ENCODE measurements at places on chromosomes 5 and 9.
A peak's percentile ranks its signal among the peaks of the same experiment; 100 is the strongest.

- DNase-seq: no peak
Measured at GRCh38 chr9:18606281-18606680, 132.3 kb downstream of the ADAMTSL1 start.

DNA sequence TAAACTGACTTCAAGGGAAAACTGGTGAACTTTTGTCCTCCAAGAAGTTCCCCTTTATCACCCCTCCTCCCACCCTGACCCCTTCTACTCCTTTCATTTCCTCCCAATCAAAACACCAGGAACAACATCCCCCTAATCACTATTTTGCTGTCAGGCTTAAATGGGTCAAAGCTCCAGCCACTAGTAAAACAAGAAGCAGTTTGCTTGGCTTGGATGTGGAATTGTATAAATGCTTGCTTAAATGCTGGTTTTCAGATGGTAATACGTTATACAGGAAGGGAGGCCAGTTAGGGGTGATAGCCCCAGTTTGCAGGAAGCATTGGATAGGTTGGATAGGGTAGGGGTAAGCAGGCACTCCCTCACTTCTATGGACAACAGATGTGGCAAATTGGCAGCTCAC is 473.6 kb downstream of the AGTPBP1 start:
- no peak for DNase-seq

GRCh38 chr9:6842584-6842947 is 84.8 kb downstream of the KDM4C start:
- DNase-seq: no peak

- DNase-seq: no peak
Measured at GRCh38 chr9:129006328-129007034, 21.6 kb downstream of the SH3GLB2 start.

DNA sequence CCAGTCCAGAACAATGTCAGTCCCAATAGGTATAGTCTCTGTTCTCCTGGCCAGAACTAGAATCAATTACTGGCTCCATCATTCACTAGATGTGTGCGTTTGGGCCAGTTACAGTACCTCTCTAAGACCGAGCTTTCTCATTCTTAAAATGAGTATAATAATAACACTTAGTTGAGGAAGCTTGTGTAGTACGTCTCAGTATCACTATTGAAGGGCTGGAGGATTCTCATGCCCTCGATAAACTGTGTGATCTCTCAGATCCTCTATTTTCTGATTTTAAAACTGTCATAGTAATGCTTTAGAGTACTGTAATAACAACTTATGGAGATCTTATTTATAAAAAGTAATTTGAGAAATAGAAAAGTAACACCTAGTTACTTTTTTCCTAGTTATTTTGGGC is 50.7 kb downstream of the CDKN2A start:
- no peak for DNase-seq

- no peak for DNase-seq
Measured at GRCh38 chr5:65479527-65479926, 2.2 kb downstream of the ADAMTS6 start.

- DNase-seq: no peak
Measured at GRCh38 chr9:6413365-6414246, 607 bp downstream of the UHRF2 start.

- DNase-seq: no peak
Measured at GRCh38 chr9:113501852-113502251, 38.3 kb downstream of the RGS3 start.

- no peak for DNase-seq
Measured at GRCh38 chr9:98951967-98952366, 8.3 kb downstream of the COL15A1 start.

DNA sequence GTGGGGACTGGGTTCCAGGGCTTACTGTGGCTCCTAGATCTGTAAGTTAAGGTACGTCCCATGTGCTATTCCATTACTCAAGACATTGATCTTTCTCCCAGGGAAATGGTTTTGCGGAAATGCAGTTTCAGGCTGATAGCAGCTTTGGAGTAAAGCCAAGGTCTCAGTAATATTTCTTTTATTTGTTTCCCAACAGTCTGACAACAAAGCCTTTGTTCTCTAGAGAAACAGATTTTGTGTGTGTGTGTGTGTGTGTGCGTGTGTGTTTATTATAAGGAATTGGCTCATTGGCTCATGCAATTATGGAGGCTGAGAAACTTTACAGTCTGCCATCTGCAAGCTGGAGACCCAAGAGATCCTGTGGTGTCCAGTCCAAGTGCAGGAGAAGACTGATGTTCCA is 12.1 kb upstream of the POC5 start:
- DNase-seq: peak; percentile 35

DNA sequence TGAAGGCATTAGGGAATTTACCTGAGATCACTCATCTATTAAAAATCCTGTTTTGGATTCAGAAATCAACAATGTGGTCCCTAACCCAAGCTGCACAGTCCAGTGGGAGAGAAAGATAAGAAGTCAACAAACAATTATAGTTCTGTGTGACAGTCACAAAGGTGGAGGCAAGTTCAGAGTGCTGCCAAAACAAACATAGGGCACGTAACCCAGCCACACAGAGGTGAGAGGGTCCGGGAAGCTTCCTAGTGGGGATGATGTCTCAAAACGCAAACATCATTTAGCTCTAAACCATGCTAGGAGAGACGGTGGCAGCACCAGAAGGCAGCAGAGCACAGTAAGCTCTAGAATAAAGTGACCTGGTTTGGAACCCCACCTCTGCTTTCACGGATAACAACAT is 158.9 kb downstream of the MAPKAP1 start:
- no peak for DNase-seq

GRCh38 chr5:150904479-150905311 is at the start of gene ZNF300:
TSS of gene ZNF300 (minus strand) at chr5:150904980. CDS start at chr5:150903155, 1,825 bp downstream.
- peak; percentile 91 for DNase-seq

- DNase-seq: no peak
Measured at GRCh38 chr5:36337597-36337996, 35.9 kb upstream of the RANBP3L start.

DNA sequence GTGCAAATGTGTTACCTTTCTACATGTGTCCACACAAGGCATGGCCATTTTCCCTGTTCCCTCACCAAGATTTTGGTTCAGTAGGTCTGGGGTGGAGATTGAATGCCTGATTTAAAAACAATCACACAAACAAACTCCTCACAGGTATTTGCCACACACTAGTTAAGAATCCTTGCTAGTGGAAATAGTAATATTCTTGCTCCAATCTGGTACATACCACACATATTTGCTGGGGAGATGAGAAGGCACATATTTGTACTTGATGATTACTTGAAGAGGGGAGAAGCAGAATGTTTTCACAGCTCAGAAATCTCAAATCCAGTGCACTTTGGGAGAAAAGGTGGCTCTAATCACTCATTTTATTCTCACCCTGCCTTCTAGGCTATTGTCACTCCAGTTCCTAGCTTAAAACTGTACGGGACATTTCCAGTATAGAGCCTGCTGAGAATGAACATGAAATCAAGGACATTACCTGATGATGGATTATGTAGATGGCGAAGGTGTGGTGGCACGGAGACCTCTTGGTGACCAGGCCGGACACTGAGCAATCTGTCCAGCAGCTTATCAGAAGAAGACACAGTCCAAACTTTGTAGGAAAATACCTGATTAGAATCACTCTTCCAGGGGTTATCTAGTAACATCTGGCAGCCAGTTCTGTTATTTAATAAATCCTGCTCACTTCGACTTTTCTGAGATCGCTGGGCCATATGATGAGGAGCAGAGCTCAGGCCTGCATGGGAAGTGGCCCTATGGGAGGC is 116.1 kb upstream of the IL6ST start:
- DNase-seq: no peak

DNA sequence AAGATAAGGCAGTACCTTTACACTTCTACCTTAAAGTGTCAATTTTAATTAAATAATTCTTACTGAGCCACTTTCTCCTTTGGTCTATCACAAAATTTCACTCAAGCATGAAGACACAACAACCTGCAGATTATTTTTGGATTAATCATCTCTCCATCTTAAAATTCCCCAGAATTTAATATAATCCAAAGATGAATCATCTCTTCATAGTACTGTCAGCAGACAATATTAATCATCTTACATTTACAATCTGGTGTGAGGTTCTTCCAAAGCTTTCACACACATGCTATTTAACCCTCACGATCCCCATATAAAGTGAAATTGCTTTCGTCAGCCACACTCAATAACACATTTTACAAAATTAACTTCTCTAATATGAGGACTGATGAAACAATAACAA is 43.0 kb downstream of the LHFPL2 start:
- no peak for DNase-seq

GRCh38 chr9:25677301-25678146 is 720 bp downstream of the TUSC1 start:
- DNase-seq: no peak

- no peak for DNase-seq
Measured at GRCh38 chr5:18314192-18314778, 680.0 kb downstream of the TAF11L14 start.

GRCh38 chr9:127336506-127337352 is 60.2 kb upstream of the SLC2A8 start:
- peak; percentile 87 for DNase-seq

DNA sequence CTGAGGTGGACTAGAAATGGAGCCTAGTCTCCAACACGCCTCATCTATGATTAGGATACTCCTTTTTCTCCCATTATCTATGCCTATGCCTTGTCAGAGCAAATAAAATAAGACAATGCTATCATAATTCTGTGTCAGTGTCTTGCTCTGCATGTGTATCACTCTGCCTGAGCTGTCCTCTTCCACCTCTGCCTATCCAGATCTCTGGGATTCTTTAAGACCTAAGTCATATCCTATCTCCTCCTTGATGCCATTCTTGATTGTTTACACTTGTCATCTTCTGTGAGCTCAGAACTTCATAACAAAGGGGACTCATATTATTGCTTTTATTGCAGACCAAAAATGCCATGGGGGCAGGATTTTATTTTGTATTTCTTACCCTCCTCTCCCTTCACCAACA is 351.2 kb upstream of the C9orf72 start:
- no peak for DNase-seq

- no peak for DNase-seq
Measured at GRCh38 chr9:90419221-90419851, 223.3 kb downstream of the DIRAS2 start.

- DNase-seq: no peak
Measured at GRCh38 chr5:32449262-32449661, 4.7 kb upstream of the ZFR start.

DNA sequence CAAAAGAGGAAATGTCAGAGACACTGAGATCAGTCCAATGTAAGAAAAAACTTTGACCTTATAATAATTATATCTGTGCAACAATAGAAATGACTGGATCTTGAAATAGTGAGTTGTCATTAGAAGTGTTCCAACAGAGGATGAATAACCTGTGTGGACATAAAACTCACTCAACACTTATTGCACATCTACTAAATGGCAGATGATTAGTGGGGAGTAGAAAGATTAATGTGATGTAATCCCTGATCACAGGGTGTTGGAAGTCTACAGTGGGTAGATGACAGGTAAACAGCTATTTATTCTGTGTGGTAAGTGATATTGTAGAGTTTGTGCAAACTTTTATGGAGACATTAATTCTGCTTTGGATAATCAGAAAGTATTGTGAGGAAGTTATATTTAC is 177.3 kb upstream of the HMHB1 start:
- no peak for DNase-seq

- DNase-seq: no peak
Measured at GRCh38 chr5:112546946-112547592, 128.0 kb upstream of the EPB41L4A start.

Measured in retinal pigment epithelial cell (primary cell).